ENCODE measurements at places on chromosomes 1 and 21.
A peak's percentile ranks its signal among the peaks of the same experiment; 100 is the strongest.

- DNase-seq: no peak
These were observed 112.7 kb downstream of the VPS13D start for GRCh38 chr1:12342401-12343003.

DNA sequence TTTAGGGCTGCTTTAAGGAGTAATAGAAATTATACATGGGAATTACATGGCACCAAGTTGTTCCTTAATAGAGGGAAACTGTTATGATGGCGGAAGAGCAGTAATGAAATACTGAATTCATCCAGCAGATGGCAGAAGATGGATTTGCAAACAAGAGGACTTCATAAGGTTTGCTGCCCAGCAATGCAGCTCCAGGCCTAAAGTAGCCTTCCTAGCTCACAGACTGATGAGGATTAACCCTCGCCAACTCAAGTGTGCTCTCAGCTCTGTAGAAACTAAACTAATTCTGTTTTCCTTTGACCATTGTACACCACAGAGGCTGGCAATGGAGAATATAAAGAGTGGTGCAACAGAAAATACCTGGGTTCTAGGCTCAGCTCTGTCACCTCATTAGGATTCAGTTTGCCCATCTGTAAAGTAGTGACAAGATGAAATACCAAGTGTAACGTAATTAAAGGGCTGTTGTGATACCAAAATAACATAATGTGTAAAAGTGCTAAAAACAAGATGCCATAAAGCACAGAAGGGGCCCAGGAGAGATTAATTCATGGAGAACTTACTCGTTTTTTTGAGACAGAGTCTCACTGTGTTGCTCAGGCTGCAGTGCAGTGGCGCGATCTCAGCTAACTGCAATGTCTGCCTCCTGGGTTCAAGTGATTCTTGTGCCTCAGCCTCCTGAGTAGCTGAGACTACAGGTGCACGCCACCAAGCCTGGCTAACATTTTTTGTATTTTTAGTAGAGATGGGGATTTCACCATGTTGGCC, 102.4 kb upstream of the SERBP1 start:
- DNase-seq: peak; percentile 60

DNA sequence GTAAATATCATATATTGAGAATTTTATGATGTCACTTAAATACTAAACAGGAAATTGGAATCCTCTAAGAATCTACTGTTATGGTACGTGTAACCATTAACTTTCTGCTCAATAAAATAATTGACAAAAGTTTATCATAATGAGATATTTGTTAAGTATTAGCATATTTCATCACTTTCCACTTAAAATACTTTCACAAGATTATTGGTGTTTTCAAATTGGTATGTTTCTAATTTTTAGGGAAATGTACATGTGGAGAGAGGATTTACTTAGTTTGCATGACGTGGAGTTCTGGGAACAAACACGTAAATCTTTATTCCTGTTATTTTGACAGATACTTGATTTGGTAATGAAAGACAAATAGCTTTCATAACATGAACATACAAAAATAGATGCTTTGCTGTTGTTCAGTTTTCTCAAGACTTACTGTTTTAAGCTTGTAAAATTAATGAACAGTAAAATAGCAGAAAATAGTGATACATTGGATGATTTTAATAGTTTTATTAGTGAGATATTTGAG, 1.6 kb downstream of the SRSF11 start:
- DNase-seq: no peak

DNA sequence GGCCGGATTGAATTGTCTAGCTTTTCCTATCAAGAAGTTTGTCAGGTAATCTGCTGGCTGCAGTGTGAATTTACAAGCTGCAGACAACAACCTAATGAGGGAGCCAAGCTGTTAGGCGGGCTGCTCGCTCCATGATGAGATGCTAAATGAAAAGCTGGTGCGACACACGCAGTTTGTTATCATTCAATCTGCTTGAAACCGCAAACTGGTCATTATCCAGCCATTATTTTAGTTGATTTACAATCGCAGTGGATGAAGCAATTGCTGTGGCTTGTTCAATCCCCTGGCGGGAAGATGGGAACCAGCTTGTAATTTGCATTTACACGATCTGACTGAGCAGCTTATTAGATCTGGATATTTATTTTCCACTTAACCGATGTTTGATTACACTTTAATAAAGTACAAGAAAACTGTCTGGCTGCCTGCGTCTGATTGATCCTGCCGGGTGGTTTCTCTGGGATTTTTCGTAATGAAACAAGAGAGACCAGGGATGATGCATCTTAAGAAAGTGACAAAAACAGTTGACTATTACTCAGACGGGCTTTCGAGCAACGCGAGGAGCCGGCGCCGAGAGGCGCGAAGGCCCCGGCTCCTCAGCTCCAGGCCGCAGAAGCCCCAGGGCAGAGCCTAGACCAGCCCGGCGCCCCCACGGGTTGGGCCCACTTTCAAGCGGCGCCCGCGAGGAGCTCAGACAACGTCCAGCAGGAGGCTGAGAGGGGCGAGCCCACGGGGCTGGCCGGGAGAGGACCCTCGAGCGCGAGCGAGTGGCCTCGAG, 118.0 kb upstream of the BARHL2 start:
- peak; percentile 61 for DNase-seq

DNA sequence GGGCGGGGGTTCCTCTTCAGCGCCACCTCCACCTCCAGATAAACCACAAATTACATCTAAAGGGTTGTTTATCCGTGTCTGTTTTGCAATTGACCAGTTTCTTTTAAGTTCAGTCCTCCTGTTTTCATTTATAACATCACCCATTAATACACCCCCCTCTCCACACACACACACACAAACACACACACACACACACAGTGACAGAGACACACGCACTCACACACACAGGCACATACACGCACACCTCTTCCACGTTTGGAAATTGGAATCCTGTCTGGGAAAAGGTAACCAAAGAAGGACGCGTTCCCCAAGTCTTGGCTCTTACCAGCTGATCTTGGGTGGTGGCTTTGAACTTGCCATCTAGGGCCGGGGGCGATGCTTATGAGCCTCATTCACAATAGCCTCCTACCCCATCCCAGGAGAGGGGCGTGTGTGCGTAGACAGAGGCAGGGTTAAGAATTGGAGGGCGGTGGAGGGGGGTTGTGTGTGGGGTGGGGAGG, 442 bp upstream of the CSMD2 start:
- no peak for DNase-seq

DNA sequence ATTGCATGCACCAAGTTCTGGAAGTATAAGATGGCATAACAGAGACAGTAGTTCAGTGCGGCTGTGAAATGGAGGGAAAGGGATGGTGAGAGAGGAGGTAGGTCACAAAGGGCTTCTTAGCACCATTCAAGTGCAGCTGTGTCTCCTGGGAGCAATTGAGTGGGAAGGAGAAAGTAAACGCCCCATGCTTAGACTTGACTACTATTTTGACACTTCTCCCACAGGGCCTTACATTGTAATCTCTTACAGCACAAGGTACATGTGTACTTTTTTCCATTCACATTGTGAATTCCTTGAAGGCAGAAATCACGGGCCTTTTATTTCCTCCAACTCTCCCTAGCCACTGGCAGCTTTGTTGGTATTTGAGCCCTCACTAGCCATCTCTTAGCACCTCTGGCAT, 239.6 kb upstream of the FOXD3 start:
- DNase-seq: no peak

- no peak for DNase-seq
These were observed 32.8 kb upstream of the LYPD8 start for GRCh38 chr1:248788327-248788726.
